ENCODE measurements at places on chromosomes 13 and 19. TPM values are rescaled to one million over a fixed set of nuclear protein-coding genes. Genes with fewer than 3 reads are reported as not detected.

Gene USP12
- polyA plus RNA-seq: 51.3 TPM

Gene VAV1
- 2.0 TPM for polyA plus RNA-seq

- no peak for DNase-seq
Observed at GRCh38 chr13:34913040-34913439, 29.0 kb upstream of the NBEA start.

Gene FLT1
- polyA plus RNA-seq: 28.3 TPM

- DNase-seq: no peak
Observed at GRCh38 chr19:45496349-45496953, 396 bp downstream of the RTN2 start.

- DNase-seq: peak; percentile 66
Observed at GRCh38 chr19:870963-871401, 11.5 kb downstream of the CFD start.

GRCh38 chr19:2478756-2479555, 3.0 kb downstream of the GADD45B start:
- DNase-seq: no peak

Gene CAB39L
- 8.2 TPM for polyA plus RNA-seq

Gene GRIN2D
- polyA plus RNA-seq: 0.42 TPM

DNA sequence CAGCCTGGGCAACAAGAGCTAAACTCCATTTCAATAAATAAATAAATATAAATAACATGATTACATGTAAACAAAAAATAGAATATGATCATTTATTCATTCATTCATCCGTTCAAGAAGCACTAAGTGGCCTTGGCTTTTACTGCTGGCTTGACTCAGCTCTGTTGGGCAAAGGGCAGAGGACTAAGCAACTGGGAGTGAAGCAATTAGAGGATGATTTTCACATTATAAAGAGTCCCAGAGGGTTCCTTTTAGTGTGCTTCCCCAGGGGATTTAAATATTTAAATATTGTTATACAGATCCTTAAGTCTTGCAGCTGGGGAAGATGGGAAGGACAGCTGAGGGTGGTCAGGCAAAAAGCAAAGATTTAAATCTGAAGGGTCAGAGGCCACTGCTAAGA, 34.9 kb upstream of the FLT1 start:
- DNase-seq: no peak

Gene ZNF540
- 7.1 TPM for polyA plus RNA-seq

Gene LIN37
- 8.2 TPM for polyA plus RNA-seq

Gene NEK3
- polyA plus RNA-seq: 50.3 TPM

Gene ZNF844
- polyA plus RNA-seq: 20.9 TPM

Gene FUT1
- 7.0 TPM for polyA plus RNA-seq

Gene ZNF506
- polyA plus RNA-seq: 30.3 TPM

DNA sequence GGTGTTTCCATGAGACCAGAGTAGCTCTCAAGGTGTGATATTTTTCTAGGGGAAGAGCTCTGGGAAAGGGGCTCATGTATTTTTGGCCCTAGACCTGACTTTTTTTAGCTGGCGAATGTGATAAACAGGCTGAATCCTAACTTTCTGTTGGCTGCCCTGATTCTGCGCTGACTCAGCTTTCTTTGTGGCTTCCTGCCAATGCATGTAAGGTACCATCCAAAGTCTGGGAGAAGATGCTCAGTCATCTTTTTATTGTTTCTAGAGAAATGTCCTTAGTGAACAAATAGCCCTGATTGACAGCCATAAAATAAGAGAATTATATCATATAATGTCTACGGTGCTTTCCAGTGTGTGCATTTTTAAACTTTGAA, 113.6 kb upstream of the MBNL2 start:
- no peak for DNase-seq

- no peak for DNase-seq
Observed at GRCh38 chr13:36353001-36353400, 6.8 kb upstream of the SPART start.

DNA sequence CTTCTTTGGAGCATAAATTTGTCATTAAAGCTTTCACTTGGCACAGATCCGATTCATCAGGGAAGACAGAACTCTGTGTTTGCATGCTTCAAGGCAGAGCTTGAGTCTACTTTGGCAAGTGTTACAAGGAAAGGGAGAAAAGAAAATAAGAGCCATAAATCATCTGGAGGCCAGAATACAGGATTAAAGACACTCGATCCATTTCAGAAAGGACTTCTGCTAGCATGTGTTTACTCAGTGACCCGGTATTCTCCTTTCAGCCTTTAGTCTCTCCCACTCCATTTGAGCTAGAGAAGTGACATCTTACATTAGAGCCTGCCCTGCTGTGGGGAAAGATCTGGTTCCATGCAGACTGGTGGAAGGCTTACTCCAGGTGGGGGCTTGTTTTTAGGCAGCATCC, 306.4 kb downstream of the KLF5 start:
- DNase-seq: no peak

GRCh38 chr19:38670921-38671398, 23.5 kb downstream of the ACTN4 start:
- DNase-seq: no peak

Gene CYP2F1
- 0.23 TPM for polyA plus RNA-seq

DNA sequence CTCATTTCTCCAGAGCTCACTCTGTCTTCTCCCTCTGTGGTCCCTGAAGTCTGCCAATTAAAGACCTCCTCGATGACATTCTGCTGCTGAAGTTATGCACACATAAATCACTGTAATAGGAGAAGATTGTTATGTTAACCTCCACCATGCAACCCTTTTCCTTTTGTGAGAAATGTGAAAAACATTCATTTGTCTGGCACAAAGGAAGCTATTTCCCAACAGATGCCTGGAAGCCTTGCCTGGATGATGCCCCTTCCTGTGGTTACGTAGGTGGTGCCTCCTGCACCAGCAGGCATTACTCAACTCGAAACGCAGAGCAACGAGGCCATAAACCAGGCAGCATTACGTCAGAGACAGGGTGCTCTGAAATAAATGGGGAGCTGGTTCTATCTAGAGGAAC, 327.4 kb upstream of the ZNF507 start:
- no peak for DNase-seq

Gene TGFB1
- 23.8 TPM for polyA plus RNA-seq

DNA sequence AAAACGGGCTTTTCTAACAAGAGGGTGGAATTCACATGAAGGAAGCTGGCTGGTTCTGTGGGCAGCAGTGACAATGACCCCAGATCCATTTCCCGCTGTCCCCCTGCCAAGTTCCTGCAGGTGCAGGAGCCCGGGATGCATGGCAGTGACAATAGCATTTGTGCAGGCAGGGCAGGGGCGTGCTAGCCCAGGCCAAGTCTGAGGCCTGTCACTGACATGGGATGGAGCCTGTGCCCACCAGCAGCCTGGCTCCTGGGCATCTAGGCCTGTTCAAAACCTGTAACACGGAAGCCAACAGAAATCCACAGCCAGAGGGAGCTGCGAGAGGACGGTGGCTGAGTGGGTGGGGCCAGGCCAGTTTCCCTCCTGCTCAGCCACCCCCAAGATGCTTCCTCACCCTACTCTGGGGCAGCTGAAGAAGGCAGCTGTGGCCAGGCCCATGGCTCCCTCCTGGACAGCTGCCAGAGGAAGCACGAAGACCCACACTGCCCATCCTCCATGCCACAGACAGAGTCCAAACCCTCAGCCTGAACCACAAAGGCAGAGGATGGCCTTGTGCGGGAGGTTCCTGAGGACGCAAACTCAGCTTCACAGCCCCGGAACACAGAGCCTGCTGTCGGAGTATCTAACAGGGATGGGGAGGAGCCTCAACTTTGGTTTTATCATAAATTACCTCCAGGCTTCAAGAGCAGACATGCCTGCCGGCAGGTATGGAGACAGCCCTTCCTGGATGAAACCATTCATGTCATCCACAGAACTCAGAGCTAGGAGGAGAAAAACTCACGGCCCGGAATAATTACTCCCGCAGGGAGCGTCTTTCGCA, 74.0 kb downstream of the CEBPG start:
- no peak for DNase-seq

- no peak for DNase-seq
Observed at GRCh38 chr19:17886515-17886914, 14.8 kb downstream of the SLC5A5 start.

DNA sequence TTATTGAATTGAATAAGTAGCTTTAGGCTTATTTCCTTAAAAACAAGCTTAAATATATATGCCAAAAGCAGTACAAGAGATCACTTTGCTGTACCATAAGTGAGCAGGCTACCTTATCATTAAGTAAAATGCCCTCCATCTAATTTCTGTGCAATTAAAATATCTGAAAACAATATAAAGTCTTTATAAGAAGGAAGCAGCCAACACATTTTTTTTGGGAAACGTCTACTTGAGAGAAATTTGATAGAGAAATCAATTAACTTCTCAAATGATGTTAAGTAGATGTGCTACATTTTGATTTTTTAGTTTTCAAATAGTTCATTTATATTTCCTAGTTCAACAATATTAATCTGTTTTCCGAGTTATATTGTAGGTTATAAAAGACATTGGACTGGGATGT, 52.5 kb downstream of the GPC5 start:
- DNase-seq: no peak

- no peak for DNase-seq
Observed at GRCh38 chr19:45161738-45162607, 1.2 kb upstream of the NKPD1 start.

DNA sequence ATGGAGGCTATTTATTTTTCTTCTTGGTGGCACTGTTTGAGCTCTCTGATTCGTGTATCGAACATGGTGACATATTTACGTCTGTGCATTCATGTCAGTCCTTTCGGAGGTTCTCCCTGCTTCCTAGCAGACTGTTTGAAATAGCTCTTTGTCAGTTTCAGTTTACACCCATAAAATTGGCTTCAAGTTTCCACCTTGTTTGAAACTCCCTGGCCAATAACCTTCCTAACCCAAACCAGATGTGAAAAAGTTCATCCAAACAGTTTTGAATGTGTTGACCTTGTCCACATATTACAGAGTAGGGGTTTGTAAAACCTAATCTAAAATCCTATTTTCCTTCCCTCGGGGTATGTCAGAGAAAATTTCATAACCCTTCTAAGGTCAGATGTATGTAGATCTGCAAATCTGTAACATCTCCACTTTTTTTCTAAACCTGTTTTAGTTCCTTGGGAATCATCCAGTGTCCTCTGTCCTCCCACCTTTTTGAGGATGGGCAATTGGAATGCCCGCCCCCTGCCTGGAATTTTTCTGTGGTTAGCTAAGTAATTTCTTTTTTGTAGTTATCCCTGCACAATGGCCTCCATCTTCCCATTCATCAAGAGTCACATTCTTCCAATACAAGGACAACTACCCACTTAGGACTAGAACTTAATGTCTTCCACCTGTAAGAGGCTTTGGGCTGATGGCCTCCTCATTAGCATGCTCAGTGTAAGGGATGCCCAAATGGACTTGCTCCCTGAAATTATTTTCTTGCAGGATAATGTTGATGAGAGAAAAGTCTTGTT, 499.8 kb downstream of the GPC6 start:
- no peak for DNase-seq

Gene FFAR2
- polyA plus RNA-seq: 0.34 TPM

DNA sequence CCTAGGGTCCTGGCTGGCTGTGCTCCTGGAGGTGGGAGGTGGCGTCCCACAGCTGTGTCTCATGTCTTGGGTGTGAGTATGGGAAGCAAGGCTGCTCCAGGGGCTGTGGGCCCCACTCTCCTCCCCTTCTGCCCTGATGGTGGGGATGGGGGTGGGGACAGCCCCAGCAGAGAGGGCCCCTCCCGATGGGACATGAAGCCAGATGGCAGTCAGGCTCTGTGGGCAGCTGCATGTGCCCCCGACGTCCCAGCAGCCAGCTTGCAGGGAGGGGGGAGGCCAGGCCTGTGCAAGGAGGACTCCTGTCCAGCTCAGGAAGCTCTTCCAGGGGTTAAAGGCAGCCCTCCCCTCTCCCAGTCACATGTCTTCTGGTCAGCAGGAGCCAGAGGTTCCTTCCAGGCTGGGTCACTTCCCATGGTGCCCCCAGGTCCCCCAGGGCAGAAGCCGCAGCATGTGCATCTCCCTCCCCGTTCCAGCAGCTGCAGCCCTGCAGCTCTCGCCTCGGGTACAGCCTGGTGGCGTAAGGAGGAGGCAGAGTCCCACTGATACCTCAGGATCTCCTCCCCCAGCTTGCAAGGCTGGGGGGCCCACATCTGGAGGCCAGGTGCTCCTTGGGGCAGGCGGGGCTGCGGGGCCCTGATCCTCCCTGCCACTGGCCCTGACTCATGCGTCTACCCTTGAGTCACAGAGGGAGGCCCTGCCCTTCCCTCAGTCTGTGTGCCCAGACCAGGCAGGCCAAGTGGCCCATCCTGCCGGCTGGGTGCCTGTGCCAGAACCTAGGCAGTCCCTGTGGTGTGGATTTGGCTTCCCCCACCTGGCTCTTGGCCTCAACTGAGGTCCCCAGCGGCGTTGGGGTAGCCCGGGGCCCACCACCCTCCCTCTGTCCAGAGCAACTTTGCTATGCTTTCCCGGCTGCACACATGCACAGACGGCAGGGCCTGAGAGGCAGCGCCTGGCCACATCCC, 13.0 kb downstream of the YIPF2 start:
- DNase-seq: no peak

- no peak for DNase-seq
Observed at GRCh38 chr19:11337080-11337479, 2.4 kb downstream of the RAB3D start.

GRCh38 chr19:55253842-55254624, 4.8 kb downstream of the PPP6R1 start:
- DNase-seq: no peak

GRCh38 chr19:28437390-28438346, 775.3 kb downstream of the UQCRFS1 start:
- DNase-seq: no peak

GRCh38 chr19:12788682-12789097, 2.6 kb upstream of the JUNB start:
- peak; percentile 84 for DNase-seq

DNA sequence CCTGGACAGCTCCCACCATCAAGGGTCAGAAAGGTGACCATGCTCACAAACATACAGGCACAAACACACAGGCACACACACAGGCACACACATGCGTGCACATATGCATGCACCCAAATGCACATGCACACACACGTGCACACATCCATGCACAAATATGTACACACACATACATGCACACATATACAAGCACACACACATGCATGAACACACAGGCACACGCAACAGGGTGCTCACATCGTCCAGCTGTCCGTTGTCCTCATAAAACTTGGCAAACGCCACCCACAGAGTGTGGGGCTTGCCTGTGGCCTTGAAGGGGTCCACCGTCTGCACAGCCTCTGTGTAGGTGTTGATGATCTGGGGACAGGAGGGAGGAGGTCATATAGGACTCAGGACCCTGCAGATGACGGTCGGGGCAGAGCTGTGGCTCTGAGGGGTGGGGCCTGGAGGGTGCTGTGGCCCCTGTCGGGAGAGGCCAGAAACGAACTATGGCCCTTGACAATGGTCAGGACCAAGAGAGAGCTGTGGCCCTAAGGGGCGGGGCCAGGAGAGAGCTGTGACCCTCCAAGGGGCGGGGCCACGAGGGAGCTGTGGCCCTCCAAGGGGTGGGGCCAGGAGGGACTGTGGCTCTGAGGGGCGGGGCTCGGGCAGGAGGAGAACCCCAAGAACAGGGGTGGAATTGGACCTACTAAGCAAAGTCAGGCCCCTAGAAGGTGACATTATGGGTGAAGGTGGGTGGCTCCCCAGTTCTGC, 6.2 kb downstream of the XAB2 start:
- DNase-seq: no peak

- DNase-seq: no peak
Observed at GRCh38 chr19:408441-408901, 476 bp downstream of the C2CD4C start.

- DNase-seq: no peak
Observed at GRCh38 chr13:28650284-28650683, 8.6 kb upstream of the POMP start.

- no peak for DNase-seq
Observed at GRCh38 chr13:102293723-102294122, 108.1 kb downstream of the FGF14 start.

Measured in right lung (tissue), 10 donors.